ENCODE measurements at places on chromosomes 11 and 22. TPM values are rescaled to one million over a fixed set of nuclear protein-coding genes. Genes with fewer than 3 reads are reported as not detected.

The POU2F3 gene
- 0.32 TPM for polyA plus RNA-seq

- DNase-seq, result no peak
These were observed 15.7 kb upstream of the AMPD3 start for GRCh38 chr11:10439351-10439750.

DNA sequence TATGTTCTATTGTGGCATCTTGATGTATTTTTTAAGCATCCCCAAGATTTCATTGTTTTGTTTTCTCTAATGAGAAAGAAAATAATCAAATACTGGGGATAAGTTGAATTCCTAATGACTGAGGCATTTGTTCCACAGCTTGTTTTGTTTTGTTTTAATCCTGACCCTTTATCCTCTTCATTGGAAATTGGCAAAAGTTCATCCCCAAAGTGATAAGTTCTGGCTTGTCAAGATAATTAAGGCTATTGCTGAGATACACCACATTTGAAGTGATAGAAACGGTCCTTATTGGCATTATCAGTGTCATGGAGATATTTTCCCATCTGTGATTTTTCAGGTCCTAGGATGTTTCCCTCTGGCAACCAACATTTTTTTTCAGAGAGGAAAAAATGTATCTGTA, 65.0 kb downstream of the SLC36A4 start:
- DNase-seq, result no peak

The CCDC81 gene
- polyA plus RNA-seq, result 1.3 TPM

The MCHR1 gene
- 0.20 TPM for polyA plus RNA-seq

The RAG2 gene
- polyA plus RNA-seq, result 0.52 TPM

DNA sequence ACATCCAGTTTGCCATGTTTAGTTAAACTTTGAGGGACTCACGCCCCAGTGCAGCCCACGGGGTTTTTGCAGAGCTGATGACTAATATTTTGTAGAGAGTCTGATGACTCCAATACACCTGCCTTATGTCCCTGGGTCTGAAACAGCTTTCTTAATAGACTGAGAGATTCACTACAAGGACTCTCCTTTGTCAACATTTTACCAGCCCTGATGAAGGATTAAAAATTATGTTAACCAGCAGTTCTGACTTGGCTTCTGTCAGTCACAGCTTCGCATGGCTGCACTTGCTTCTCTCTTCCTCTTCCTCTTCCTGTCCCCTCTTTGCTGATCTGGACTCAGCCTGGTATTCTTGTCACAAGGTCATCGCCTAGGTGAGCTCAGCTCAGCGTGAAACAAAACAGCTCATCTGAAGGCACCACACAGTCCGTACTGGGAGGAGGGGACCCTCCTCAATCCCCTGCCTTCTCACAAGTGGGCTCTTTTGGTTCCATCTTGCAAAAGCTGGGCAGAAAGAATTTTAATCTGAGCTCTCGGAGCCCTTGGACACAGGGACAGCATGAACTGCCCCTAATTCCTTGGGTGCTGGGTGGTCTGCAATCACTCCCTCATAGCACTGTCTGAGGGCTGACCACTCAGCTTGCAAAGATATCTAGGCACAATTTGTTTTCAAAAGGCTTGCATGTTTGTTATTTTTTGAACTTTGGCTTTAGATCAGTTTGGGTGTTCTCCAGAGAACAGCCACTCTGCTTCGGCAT, 38.1 kb upstream of the POU2AF1 start:
- DNase-seq, result peak; percentile 43

GRCh38 chr11:27972522-27973170, 135.3 kb downstream of the KIF18A start:
- DNase-seq, result no peak

The ELFN2 gene
- polyA plus RNA-seq, result 1.1 TPM

The FUT4 gene
- 5.8 TPM for polyA plus RNA-seq

The GP1BB gene
- 2.9 TPM for polyA plus RNA-seq

DNA sequence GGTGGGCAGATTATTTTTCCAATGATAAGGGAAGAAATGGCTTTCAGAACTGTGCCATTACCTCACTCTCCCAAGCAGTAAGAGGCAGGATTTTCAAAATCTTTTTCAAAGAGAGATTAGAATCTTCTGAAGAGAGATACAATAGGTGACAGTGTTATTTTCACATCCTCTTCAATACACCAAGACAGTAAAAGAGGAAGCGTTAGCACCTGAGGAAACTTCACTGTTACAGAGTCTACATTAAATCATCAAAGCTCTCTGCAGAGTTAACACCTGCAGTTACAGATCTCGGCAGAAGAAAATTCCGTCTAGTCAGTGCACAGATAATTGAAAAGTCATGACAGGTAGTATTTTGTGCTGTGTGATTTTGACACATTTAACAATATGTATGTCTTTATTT, 144.9 kb downstream of the PGR start:
- no peak for DNase-seq

GRCh38 chr11:124891373-124891861, 6.2 kb downstream of the ROBO4 start:
- DNase-seq, result no peak

GRCh38 chr22:28894334-28894733, 11.0 kb downstream of the ZNRF3 start:
- DNase-seq, result no peak

The NAALADL1 gene
- polyA plus RNA-seq, result 10.0 TPM

The OR4A16 gene
- polyA plus RNA-seq, result not detected

The ARHGAP8 gene
- polyA plus RNA-seq, result 44.4 TPM

Data from left kidney (tissue), 8 donors.